ENCODE measurements at places on chromosomes 7 and 10.

DNA sequence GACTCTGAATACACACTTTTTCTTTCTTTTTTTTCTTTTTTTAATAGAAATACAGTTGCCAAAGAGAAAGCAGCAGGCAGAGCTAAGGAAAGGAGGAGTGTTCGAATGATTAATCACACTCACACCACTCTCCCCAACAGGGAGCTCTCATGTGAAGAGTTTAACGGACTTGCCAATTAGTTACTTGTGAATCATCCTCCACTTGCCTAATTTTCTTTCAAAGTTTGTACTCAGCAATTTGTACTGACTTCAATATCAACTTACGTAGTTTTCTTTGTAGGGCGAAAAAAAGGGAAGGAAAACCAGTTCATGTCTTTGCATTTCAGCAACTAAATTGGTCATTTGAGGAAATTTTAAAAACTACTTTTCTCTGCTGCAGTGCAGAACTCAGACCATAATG is 109.2 kb downstream of the PIP4K2A start:
- no peak for DNase-seq

GRCh38 chr10:7288060-7288690 is 122.7 kb downstream of the SFMBT2 start:
- DNase-seq: no peak

DNA sequence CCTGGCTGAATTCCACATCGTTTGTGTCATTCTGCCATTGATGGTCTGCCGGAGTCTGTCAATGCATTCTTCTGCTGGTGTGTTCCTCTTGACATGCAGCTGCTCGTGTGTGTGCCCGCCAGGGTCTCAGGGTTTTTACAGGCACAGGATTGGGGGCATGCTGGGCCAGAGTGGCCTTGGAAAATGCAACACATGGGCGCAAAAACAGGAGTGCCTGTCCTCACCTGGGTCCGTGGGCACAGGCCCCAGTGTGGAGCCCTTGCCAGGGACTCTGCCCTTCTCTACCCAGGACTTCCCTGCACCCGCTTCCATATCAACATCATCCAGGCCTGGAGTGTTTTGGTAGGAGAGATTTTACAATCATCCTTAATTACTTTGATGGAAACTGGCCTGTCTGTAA is 340.7 kb downstream of the KIF20B start:
- DNase-seq: no peak

DNA sequence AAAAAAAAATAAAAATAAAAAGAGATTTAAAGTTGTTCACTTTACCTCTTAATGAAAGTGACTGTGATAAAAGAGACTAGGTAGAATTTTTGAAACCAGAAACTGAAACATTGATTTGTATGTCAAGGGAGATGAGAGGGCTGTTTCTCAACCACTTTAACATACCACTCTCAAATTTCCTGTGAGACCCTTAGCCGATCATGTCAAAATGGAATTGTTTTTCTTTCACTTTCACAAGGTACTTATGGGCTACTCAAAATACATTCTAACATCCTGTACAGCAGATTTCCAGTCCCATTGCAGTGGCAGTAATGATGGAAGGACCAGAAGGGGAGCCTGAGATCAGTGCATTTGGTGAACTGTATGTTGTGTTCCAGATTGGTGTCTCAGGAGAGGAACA is 261.2 kb downstream of the PPP1R3A start:
- no peak for DNase-seq

GRCh38 chr10:73894245-73894971 is 16.5 kb upstream of the PLAU start:
- DNase-seq: no peak

DNA sequence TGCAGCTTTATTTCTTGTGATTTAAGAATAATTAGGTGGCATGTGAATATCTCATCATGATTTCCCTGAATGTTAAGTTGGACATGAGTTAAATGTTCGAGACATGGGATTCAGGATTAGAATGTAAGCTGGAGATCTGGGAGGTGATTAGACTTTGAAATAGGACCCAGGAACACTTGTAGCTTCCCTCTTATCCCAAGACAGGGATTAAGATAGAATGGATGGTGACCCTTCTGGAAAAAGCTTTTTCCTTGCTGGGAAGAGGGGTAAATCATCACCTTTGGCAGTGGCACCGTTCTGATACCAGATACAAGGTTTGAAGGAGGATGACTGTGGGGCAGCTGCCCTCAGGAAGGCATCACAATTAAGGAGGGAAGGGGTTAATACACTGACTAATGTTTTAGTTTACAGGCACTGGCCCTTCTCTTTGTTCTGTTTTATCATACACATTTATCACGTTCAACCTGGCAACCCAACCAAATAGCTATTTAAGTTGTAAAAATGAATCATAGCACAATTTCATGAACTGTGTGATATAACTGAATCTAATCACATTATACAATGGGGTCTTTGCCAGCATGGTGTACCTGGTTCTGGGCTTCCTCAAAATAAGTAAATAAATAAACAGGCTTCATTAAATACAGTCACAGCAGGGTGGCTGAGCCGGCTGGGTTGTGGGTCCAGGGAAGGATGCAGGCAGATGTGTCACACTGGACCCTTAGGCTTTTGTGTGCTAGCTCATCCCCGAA is 212.7 kb downstream of the LRMDA start:
- no peak for DNase-seq

DNA sequence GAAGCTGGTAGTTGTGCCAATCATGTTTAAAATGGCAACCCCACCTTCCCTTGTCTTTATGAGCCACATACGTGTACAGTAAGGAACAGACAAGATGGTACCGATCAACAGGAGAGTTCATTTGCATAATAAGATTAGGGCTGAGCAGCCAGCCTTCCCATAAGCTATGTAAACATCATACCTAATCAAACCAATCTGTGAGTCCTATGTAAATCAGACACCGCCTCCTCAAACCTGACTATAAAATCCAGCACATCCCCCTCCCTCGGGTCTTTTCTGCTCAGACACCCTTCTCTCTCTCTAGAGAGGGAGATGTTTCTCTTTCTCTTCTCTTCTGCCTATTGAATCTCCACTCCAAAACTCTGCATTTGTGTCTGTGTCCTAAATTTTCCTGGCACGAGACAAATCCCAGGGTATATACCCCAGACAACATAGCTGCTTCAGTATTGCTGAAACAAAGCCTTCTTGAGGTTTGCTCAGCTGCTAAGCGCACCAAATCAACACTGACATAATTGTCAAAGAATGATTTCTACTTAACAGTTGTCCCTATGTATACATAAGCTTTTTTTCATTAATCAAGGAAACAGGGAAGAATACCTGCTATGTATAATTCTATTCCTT is 279.2 kb downstream of the THSD7A start:
- no peak for DNase-seq

DNA sequence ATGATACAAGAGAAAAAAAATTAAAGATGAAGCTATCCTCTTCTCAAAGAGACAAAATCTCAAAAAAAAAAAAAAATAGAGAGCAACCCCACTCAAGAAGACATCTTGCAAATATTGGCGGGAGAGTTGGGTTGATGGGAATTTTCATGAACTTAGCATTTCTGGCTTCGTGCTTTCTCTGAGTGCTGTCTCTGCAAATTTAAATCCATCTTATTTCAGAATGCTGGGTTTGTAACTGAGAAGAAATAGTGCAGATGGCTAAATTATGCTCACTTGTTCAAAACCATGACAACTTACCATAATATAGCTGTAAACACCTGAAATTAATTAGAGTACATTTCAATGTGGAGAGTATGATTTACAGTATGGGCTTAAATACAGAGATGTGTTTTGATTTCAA is 484.8 kb upstream of the CELF2 start:
- no peak for DNase-seq

GRCh38 chr7:50342616-50343114 is 38.1 kb downstream of the IKZF1 start:
- no peak for DNase-seq

GRCh38 chr10:34235164-34235832 is 579.8 kb downstream of the PARD3 start:
- DNase-seq: no peak

DNA sequence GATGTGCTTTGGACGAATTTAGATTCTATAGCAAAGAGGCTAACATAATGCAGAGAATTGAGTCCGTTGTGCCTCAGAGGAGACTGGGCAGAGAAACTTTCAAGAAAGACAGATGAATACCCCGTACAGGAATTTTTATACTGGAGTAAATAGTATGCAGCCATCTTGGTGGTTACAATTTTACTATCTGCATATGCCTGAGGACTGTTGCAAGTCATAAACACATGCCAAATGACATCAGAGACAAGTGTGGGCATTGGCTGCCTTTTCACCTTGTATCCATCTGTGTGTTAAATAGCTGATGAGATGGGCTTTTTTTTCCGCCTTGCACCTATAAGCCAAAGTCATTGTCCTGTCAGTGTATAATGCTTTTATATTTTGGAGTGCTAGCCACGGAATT is 267.5 kb upstream of the SP4 start:
- DNase-seq: no peak

GRCh38 chr10:7354330-7355047 is 56.3 kb downstream of the SFMBT2 start:
- no peak for DNase-seq

- DNase-seq: no peak
Measured at GRCh38 chr7:129347330-129347729, 86.9 kb upstream of the STRIP2 start.

DNA sequence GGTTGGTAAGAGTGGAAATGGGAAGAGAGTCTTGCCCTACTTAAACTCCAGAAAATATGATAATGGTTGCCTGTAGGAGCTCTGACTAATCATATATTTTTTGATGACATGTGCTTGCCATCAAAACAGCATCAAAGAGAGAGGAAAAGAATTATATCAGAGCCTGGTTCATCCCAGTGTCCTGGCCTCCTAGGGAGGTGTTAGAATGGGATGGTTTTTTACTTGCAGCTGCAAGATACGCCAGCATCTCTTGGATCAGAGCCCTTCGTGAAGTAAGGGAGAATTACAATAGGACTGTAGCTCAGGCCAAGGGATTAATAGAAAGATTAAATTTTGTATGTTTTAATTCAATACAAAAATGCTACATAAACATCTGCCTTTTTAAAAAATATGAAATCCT is 177.6 kb upstream of the HDAC9 start:
- DNase-seq: no peak

DNA sequence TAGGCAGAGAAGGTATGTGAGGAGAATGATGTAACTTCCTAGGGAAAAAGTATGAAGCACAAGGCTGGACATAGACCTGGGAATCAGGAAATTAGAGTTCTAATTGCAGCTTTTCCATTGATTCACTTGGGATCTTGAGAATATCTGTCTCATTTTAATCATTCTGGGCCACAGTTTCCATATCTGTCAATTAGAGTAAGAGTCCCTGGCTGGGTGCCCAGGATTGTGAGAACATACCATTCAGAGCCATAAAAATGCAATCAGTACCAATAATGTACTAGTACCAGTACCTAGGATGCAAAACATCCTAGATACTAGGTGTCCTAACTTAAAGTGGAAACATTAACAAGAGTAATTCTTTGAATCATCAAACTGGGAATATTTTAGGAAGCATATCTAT is 29.6 kb downstream of the CAV1 start:
- no peak for DNase-seq

- no peak for DNase-seq
Measured at GRCh38 chr10:92809840-92810239, 38.5 kb upstream of the EXOC6 start.

- DNase-seq: no peak
Measured at GRCh38 chr7:124263232-124263827, 230.5 kb upstream of the TMEM229A start.

- no peak for DNase-seq
Measured at GRCh38 chr7:32489788-32490126, 423 bp downstream of the LSM5 start.

DNA sequence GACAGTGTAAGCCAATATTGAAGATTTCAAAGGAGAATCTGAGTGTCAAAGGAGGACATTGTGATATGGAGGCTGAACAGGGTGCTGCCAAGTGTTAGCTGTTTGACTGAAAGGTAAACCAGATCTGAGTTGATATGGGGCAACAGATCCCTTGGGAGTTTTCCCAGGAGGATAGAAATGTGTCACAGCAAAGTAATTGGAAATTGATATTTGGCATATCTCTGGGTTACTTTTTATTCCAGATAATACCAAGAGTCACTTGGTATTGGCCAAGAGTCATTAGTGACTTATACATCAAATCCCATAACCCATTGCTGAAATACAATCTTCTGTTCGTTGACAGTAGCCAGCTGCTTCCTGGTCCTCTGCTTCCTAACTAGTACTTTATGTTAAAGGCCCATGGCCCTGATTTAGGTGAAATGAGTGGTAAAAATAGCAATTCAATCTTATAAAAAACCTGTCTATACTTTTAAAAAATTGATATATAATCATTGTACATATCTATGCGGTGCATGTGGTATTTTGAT is 922.9 kb downstream of the LRMDA start:
- DNase-seq: no peak

GRCh38 chr10:109959259-109960145 is 36.2 kb upstream of the XPNPEP1 start:
- no peak for DNase-seq

- no peak for DNase-seq
Measured at GRCh38 chr10:11663763-11664555, 52.5 kb upstream of the USP6NL start.

DNA sequence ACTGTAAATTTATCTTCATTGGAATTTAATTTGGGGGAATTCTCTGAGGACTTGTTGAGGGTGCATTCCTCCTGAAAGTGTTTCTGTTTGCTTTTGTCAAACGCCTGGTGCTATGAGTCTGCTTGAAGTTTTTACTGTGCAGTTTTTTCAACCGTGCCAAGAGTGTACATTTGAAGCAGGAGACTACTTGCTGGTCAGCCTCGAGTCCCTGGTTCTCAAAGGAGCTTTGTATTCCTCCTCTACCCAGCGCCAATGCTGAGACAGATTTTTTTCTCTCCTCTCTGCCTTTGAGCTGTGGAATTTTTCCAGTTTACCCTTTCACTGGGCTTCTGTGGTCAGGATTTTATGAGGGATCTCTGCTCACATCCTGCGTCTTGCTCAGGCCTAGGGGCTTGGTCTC is 62.1 kb downstream of the NPY start:
- no peak for DNase-seq

GRCh38 chr10:78029269-78030226 is at the start of gene POLR3A:
Gene POLR3A (minus strand): TSS chr10:78029515. CDS start chr10:78029407, 108 bp downstream.
- DNase-seq: peak; percentile 92

- DNase-seq: no peak
Measured at GRCh38 chr10:32142646-32143045, 86.4 kb upstream of the KIF5B start.

GRCh38 chr7:151175047-151175792 is 7.7 kb upstream of the GBX1 start:
- DNase-seq: no peak

DNA sequence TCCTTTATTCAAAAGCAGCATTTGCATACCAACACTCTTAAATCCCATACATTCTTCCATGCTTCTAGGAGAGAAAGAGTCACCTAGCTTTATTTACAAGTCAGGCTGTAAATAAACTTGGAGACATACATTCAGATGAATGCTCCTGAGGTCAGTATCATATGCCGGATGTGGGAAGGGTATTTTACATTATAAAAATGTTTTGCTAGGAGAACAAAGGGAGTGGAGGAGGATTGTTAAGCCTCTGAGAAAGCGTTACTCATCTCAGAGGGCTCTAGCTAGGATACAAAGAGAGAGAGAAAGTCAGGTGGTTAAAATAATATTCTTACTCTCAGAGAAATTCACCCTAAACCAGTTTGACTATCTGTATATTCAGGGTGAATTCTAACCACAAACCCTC is 300.9 kb upstream of the NPSR1 start:
- no peak for DNase-seq

- no peak for DNase-seq
Measured at GRCh38 chr10:25532213-25532612, 357.4 kb downstream of the GPR158 start.
